ENCODE measurements at places on chromosomes 3 and 15.

GRCh38 chr15:77656294-77656693 is 23.6 kb upstream of the LINGO1 start:
- no peak for DNase-seq

GRCh38 chr3:195139876-195140240 is 131.1 kb downstream of the XXYLT1 start:
- DNase-seq, result no peak

GRCh38 chr3:167814441-167814951 is 79.0 kb downstream of the SERPINI1 start:
- DNase-seq, result peak; percentile 71

DNA sequence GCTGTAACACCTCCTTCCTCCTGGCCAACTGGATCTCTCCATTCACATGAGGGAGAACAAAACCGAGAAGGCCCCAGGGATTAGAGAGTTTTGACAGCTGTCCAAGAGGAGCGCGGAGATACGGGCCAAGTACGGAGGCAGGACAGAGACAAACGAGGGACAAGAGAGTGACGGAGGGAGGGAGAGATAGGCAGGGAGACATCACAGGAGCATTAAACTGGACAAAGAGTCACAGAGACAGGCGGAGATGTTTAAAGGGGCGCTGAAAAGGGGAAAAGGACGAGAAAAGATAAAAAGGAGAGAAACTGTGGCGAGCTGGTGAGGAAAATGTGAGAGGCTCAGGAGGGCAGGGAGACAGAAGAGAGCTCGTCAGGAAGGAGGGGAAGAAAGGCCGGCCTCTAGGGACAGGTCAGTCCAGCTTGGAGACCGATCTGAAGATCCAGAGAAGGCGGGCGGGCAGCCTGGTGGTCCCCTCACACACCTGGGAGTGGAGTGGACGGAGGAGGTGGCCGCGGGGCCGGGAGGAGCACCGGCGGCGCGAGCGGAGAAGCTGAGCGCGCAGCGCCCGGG is 40.5 kb upstream of the ROPN1 start:
- DNase-seq, result peak; percentile 13

GRCh38 chr3:49132437-49133225 is at the start of gene LAMB2:
TSS of gene LAMB2 (minus strand) at chr3:49133050. CDS start at chr3:49132867, 183 bp downstream.
- no peak for DNase-seq

GRCh38 chr15:59203008-59203407 is 3.6 kb upstream of the LDHAL6B start:
- no peak for DNase-seq

DNA sequence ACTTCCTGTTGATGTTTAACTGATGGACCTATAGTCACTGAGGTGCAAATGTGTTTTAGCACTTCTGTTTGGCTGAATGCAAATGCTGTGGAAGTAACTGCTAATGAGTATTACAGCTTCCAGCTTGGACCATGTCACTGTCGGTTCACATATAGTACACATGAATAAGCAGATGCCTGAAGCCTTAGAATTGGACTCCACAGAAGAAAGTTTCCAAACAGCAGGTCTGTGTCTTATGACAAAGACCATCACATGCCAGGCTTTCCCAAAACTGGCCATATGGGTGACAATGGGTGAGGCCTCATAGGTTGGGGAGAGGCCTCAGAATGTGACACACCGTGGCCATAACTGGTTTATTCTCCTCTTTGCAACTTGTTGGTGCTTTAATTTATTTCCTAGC is 241.8 kb downstream of the WNT5A start:
- no peak for DNase-seq

GRCh38 chr3:39474126-39474515 is 6.6 kb downstream of the MOBP start:
- no peak for DNase-seq

DNA sequence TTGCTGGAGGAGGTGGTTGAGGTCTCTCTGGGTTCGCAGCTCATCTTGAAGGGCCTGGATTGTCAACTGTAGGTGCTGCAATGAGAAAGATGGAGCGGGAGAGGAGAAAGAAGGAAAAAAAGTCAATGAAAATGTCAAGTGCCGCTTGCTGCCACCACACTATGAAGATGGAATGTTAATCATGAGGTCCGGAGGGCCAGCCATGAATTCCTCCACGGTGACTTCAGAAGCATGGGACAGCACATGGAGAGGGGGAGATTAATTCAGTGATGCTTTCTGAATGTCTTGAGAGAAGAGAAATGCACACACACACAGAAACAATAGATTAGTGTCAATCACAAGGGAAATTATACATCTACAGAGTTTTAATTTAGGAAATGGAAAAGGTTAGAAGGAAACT is 171.9 kb downstream of the ERC2 start:
- no peak for DNase-seq

DNA sequence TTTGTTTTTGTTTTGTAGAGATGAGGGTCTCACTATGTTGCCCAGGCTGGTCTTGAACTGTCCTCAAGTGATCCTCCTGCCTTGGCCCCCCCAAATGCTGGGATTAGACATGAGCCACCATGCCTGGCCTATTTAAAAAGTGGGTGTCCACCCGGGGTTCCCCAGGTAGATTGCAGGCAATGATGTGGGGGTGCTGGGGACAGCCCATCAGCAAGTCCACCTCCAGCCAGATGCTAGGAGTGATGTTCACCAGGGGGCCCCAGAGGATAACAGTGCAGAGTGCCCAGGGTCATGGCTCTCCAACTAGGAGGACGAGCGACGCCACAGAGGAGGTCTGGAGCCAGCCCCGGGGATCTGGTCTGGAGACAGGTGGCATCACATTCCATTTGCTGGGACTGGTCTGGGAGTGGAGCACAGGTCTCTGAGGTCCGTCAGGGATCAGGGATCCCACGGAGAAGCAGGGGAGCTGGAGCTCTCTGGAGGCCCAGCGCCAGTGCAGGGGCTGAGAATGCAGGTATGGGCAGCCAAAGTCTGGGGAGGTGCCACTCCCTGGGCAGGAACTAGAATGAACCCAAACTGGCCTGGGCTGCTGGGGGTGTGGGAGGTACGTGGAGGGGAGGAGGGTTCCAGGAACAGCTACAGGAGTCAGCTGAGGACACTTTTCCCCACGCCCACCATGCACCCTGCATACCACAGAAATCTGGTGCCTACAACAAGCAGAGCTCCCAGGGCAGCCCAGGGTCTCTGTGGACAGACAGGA is 51.2 kb upstream of the PCSK6 start:
- DNase-seq, result no peak

DNA sequence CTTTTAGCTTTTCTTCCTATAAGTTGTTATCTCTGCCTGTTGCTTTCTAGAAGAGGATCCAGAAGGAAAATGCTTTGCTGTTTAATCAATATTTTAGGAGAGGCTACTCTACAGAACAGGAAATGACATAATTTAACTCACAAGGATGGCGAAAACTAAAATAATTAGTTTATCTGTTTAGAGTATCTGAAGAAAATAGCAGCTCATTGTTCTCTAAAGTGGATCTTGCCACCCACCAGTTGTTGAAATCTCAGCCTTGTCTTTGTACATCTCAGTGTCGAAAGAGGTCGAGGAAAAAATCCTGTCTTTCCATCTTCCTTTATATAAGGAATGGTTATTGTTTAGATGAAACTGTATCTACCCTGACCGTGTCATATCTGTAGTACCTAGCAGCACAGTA is 126.6 kb downstream of the ZNF609 start:
- DNase-seq, result no peak

DNA sequence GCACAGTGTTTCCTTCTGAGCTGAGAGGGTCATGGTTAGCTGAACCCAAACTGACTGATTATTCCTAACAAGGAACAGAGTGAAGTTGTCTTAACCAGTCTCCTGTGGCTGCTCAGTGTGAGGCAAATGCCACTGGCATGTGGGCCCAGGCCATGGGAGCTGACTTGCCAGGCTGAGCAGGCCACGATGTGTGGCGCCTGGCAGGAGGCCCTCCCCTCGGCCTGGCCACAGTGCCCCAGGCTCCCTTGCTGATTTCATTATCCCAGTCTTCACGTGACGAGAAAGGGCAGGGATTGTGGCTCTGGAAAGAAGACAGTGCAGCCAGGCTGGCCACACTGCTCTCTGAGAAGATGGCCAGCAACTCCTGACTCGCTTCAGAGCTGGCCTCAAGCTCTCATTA is 58.8 kb downstream of the SLCO2A1 start:
- no peak for DNase-seq

- DNase-seq, result peak; percentile 25
These were observed 73.5 kb downstream of the DAPK2 start for GRCh38 chr15:63972801-63973200.

- no peak for DNase-seq
These were observed 27.2 kb downstream of the MRPL46 start for GRCh38 chr15:88440021-88440420.

GRCh38 chr3:114539525-114539924 is 245.7 kb downstream of the TIGIT start:
- DNase-seq, result no peak
